NCI-H187 (cell line): ENCODE measurements at places on chromosomes 3 and 15.

GRCh38 chr3:23706111-23706510 is 99.6 kb upstream of the UBE2E1 start:
- no peak for DNase-seq

- DNase-seq, result no peak
These were observed 6.6 kb downstream of the NRROS start for GRCh38 chr3:196645897-196646665.

- no peak for DNase-seq
These were observed 1.8 kb downstream of the MKRN2 start for GRCh38 chr3:12558706-12559105.

DNA sequence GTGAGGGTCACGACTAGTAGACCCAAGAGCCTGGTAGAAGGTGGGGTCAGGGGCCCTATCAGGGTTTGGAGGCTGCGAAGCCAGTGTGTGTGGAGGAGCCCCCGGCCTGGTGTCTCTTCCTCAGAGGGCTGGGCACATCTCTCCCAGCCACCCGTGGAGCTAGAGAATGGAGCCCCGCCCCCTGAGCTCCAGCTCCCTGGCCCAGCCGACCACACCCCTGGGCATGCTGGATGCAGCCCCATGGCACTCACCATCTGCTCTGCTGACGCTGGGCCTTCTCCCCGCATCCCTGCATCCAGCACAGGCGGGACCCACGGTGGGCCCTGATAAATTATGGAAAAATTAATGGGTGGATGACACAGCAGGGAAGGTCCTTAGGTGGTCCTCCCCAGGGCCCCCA is 17.5 kb downstream of the ANKRD63 start:
- no peak for DNase-seq

GRCh38 chr15:31586841-31587240 is 260.2 kb downstream of the KLF13 start:
- no peak for DNase-seq

DNA sequence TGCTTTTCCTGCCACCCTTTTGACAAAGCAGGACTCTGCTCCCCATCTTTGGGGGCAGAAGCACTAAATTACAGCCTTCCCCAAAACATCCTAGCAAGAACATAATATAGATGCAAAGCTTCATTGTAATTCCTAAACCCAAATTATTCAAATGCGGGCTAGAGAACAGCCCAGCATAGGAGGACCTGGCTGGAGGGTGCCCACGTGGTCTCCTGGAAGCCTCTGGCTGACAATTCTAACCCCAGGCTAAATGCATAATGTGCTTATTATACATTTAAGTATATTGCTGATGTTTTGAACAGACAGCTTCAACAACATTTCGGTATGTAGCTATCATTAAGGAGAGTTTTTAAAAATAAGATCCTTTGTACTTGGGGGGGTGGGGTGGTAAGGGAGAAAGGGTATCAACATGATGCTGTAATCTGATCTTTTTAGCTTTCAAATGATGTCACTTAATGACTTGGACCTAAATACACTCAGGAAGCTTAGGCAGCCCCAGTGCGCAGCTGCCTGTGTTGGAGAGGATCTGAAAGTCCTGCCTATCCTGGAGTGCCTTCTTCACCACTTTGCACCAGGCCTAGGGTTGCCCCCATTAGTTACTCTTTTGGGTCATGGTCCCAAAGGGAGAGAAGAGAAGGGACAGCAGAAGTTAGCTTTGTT is 57.2 kb upstream of the USP3 start:
- DNase-seq, result no peak
